ENCODE measurements at places on chromosomes 1 and 21.

DNA sequence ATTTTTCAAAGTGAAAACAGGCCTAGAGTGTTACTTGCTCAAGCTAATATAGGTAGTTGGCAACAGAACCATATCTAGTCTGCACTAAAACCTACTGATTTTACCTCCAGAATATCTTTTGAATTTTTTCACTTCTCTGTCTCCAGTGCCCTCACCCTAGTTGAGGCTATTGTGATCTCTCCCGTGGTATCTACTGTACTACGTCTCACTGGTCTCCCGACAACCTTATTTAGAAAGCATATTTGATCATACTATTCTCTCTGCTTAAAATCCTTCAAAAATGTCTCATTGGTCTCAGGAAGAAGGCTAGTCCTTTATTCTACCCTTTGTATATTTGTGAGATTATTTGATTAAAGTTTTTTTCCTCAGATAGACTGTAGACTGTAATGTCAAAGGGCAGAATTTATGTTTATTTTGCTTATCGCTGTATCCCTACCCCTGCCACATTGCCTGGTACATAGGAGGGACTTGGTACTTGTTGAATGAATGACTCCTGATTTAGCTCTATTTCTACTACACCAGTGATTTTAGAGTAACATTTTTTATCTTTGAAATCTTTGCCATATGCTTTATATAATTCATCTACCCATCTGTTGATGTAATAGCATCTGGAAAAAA, 135.5 kb upstream of the KIAA1614 start:
- DNase-seq: no peak

- peak; percentile 67 for DNase-seq
Observed at GRCh38 chr1:24416666-24417391, 1.2 kb downstream of the NIPAL3 start.

- DNase-seq: no peak
Observed at GRCh38 chr1:151502859-151503780, 8.1 kb upstream of the CGN start.

GRCh38 chr1:177558372-177558771, 387.6 kb downstream of the BRINP2 start:
- no peak for DNase-seq

GRCh38 chr1:183880531-183881243, 75.8 kb downstream of the RGL1 start:
- no peak for DNase-seq

Data from activated CD4-positive, alpha-beta T cell treated with anti-CD3 and anti-CD28 coated beads, Interleukin-2, Interleukin-4, amounts not matched to agents 100 ng/mL and 50 ng/mL, durations not matched to agents 16 hours and 8 hours (primary cell).